ENCODE measurements at places on chromosomes 5 and 9.

GRCh38 chr5:107067395-107067794 lies 603.3 kb downstream of the EFNA5 start:
- DNase-seq, result no peak

DNA sequence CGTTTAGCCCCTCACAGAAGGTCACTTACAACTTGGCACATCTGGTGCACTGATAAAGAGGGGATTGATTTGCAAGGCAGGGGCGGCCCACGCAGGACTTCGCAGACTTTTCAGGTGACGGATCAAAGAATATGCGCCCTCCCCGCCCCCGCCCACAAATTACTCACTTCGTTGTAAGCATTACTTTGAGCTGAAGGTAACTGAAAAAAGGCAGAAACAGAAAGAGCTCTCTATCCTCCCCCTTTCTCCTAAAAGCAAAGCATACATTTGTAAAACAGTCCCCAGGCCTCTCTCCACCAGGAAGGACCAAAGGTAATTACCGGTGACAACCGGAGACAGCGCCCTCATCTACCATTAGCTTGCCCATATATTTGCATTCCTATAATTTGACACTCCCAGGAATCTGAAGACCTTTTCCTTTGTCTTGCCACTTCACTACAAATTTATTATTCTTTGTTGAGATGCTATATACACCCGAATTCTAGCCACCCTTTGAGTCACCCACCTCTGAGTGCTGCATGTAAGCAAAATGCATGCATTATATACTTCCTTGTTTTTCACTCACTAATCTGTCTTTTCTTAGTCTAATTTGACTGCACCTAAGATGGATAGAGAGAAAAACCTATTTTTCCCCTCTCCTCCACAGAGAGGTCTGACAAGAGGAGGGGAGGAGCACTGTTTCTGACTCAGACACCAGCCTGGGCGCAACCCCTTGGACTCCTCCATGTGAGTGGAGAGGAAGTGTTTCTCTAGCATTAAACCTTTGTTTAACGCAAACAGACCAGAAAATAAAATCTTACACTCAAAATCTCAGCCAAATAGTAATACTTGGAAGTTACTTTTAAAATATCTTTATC lies 74.7 kb upstream of the SPIN1 start:
- peak; percentile 48 for DNase-seq

- DNase-seq, result no peak
These were observed 112.9 kb downstream of the AOPEP start for GRCh38 chr9:94839398-94839797.

- DNase-seq, result no peak
These were observed 611.8 kb downstream of the TLE1 start for GRCh38 chr9:81077572-81077971.

DNA sequence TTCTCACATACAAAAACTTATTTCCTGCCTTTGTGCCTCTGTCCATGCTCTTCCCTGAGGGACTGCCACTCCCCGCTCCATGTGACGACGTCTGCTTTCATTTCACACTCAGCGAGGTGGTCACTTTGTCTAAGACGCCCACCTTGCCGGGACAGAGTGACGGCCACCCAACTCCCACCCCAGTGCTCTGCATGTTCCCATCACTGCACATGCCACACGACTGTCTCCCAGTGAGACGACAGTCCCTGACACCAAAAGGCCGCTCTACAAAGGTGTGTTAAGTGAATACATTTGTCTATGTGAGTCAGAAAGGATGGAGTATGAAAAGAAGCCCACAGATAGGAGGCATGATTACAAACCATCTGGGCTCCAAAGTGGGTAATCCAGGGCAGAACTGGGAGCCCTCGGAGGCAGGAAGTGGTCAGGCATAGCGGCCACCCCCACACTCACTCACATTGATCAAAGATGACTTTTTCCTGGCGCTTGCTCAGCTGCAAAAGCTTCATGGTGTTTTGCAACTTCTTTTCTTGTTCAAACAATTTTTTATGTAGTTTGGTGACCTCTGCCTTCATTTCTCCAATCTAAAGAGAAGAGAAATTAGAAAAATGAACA lies 185.8 kb downstream of the CDK5RAP2 start:
- no peak for DNase-seq

- no peak for DNase-seq
These were observed 228.7 kb downstream of the TLE1 start for GRCh38 chr9:81460693-81461092.

GRCh38 chr5:142427015-142427364 lies 102.2 kb upstream of the SPRY4 start:
- DNase-seq, result no peak

- no peak for DNase-seq
These were observed 22.2 kb upstream of the PAX5 start for GRCh38 chr9:37056046-37056920.

- no peak for DNase-seq
These were observed 212.4 kb upstream of the DMRT1 start for GRCh38 chr9:629146-629545.

- DNase-seq, result no peak
These were observed 72.0 kb downstream of the SEMA6A start for GRCh38 chr5:116502616-116503015.

DNA sequence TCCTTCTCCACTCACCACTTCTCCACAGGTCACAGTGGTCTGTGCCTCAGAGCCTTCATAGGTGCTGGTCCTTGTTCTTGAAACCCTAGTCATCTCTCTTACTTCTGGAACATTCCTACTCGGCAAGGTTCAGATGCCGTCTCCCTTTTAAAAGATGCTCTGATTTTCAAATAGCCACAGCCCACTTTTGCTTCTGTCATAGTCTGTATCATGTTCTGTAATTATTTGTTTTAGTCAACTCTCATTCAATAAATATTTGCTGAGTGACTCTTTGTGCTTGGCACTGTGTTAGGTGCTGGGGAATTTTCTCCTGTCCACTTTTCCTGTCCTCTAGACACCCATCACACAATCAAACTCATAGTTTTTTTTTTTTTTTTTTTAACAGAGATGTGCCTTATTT lies 181.3 kb upstream of the IL12B start:
- DNase-seq, result no peak

- DNase-seq, result no peak
These were observed 19.5 kb downstream of the RAPGEF1 start for GRCh38 chr9:131720330-131720729.

DNA sequence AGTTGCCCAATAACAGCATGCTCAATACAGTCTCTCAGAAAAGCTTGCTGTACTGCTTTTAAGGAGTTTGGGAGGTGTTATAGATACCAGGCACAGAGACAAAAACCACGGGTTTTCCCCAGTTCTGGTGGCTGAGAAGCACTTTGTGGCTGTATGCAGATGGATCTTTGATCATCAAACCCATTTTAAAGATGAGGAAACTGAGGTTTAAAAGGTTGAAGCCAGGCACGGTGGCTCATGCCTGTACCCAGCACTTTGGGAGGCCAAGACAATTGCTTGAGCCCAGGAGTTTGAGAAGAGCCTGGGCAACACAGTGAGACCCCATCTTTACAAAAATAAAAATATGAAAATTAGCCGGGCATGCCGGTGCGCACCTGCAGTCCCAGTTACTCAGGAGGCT lies 46.3 kb upstream of the PLPP6 start:
- DNase-seq, result no peak

- no peak for DNase-seq
These were observed 42.8 kb upstream of the EQTN start for GRCh38 chr9:27339661-27340284.

- DNase-seq, result no peak
These were observed 150.3 kb upstream of the SEMA6A start for GRCh38 chr5:116724971-116725370.

- DNase-seq, result no peak
These were observed 100.6 kb downstream of the ANGPTL2 start for GRCh38 chr9:127021664-127022363.

DNA sequence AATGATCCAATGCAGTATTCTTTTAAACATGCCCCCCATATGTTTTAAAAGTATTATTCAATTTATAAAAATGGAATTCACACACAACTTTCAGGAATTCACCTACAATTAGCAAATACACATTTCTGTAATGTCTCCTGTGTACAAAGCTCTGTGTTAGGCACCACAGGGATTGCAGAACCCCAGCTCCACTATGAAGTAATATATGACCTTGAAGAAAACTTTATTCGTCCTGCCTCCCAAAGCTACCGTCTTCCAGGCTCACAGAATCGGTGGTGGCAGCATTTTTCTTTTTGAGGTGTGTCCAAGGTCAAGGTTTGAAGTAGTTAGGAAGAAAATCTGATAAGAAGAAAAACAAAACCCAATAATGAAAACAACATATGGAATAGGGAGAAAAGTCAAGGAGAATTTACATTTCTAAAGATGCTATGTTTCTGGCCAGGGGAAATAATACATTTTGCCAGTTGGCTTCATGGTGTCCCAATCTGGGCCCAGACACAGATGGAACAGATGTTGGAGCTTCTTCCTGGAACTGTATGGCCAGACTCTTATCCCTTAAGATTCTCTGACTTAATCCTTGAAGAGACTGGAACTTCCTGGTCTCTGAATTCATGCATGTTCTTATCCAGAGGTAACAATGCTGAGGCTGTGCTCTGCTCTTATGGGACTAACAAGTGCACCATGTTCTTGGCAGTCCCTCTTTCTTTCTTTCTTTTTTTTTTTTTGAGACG lies 22.0 kb upstream of the LVRN start:
- DNase-seq, result no peak

DNA sequence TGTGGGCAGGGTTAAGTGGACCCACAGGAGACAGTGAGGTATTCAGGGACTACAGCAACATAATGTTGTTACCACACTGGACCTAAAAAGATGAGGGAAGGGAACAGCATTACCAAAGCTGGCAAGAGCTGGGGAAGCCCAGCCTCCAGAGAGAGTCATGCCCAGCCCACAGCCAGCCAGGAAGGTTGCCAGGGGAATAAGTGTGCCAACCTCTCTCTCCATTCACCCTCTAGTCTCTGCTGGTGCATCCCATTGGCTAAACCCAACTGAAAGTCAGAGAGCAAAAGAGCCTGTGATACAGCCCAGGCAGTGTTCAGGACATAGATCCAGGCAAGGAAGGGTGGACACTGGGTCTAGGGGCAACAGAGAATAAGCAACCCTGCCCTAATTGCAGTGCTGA lies 35.8 kb upstream of the AFAP1L1 start:
- no peak for DNase-seq

DNA sequence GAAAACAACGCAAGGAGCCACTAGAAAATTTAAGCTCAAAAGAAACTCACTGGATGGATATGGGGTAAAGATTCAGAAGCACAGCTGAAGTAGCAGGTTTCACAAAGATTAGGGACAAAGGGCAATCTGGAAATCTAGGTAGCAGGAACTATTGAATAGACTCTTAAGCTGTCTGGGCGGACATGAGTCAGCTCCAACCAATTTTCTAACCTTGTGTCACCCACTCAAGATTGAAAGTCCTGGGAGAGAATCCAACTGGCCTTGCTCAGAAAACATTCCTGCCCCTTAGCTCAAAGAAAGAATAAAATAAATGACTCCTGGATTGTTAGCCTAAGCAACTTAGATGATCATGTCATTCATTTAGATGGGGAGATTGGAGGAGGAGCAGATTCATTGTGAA lies 69.2 kb downstream of the STK32A start:
- DNase-seq, result no peak

- no peak for DNase-seq
These were observed 49.6 kb upstream of the RAPGEF6 start for GRCh38 chr5:131684595-131684994.

- no peak for DNase-seq
These were observed 1.3 kb upstream of the SVEP1 start for GRCh38 chr9:110580850-110581249.

- no peak for DNase-seq
These were observed 5.5 kb upstream of the NXNL2 start for GRCh38 chr9:88529496-88529895.

DNA sequence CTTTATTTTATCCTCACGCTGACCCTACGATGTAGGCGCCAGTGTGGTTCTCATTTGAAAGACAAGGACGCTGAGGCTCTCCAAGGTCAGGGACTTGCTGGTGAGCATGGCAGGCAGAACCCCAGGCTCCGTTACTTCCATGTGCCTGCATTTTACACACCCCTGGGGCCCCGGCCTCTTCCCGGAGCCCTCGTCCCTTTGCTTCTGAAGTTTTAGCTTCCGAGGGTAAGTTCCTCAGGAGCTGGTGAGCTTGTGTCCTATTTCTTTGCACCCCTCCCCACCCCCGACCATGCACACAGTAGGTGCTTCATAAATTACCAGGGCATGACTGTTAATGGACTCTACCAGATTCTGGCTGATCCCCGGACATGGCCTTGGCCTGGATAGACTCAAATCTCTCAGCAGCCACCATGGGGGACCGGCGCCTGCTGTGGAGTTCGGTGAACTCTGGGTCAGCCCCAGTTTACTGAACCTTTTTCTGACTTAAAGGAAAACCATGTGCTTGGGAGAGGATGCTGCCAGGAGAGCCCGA lies 59.3 kb upstream of the RNU6ATAC start:
- DNase-seq, result no peak

DNA sequence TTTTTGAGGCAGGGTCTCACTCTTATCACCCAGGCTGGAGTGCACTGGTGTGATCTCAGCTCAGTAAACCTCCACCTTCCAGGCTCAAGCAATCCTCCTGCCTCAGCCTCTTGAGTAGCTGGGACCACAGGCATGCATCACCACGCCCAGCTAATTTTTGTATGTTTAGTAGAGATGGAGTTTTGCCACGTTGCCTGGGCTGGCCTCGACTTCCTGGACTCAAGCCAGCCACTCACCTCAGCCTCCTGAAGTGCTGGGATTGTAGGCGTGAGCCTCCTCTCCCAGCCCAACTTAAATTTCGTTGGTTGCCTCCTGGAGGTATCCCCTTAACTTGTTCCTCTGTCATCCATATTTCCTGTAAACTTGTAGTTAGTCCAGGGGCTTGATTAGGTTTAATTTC lies 47.2 kb downstream of the RAB24 start:
- DNase-seq, result no peak

DNA sequence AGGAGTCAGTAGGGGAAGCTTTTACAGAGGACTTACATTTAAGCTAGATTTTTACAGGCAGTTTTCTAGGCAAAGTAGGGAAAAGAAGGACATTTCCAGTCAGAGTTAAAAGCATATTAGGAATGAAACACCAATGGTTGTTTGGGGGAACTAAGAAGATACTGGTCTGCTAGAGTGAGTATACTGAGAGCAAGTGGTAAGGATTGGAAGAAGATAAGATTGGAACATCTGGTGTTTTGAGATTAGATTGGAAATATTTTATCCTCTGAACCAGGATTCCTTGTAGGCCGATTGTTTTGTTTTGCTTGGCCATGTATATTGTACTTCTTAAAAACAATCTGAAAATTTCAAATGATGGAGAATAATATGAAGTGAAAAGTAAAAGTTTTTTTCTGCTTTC lies 7.7 kb downstream of the FBXO38 start:
- no peak for DNase-seq

GRCh38 chr5:151431666-151432065 lies 15.7 kb upstream of the SLC36A1 start:
- DNase-seq, result no peak

Measured in stimulated activated CD4-positive, alpha-beta T cell treated with anti-CD3 and anti-CD28 coated beads, Interleukin-15, amount 100 ng/mL, for 1 hour (primary cell).